ENCODE measurements at places on chromosomes 16 and 17.

- DNase-seq: peak; percentile 99
These were observed 47.2 kb downstream of the HOXB1 start for GRCh38 chr17:48483471-48484131.

DNA sequence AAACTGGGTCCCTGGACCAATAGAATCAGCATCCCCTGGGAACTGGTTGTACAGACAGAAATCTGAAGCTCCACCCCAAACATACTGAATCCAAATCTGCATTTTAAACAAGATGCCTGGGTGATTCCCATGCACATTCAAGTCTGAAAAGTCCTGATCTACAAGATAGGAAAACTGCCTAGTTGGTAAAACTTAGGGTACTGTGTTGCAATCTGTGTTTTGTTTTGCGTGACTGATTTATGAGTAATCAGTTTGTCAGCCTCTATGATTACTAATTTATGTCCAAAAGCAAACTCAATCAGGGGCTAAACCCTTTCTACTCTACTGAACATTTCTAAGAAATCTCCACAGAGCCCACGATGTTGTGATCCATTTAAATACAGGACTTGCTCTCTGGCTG, 103.8 kb downstream of the YPEL2 start:
- peak; percentile 37 for DNase-seq

GRCh38 chr17:61404913-61405685, 5.5 kb downstream of the TBX2 start:
- no peak for DNase-seq

GRCh38 chr17:8718001-8718563, 26.6 kb downstream of the CCDC42 start:
- no peak for DNase-seq

- peak; percentile 70 for DNase-seq
These were observed 19.0 kb downstream of the HEATR9 start for GRCh38 chr17:35849469-35850348.

GRCh38 chr17:68347380-68347779, 56.1 kb downstream of the ARSG start:
- no peak for DNase-seq

- no peak for DNase-seq
These were observed 15.6 kb downstream of the QPRT start for GRCh38 chr16:29694384-29695195.

DNA sequence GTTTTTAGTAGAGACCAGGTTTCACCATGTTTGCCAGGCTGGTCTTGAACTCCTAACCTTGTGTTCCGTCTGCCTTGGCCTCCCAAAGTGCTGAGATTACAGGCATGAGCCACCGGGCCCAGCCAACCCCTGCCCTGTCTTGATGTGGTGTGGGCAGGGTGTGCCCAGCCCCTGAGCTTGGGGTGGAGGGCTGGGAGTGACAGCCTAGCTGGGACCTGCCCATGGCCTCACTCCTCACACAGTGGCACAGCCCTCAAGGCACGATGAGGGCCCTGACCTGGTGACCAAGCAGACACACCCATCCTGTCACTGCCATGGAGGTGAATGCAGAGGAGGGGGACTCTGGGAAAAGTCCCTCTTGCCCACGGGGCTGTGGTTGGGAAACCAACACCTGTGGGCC, 3.0 kb downstream of the IL32 start:
- DNase-seq: no peak

- DNase-seq: no peak
These were observed at the start of gene CHP2 for GRCh38 chr16:23754594-23755483. TSS of gene CHP2 (plus strand) at chr16:23755026. CDS start at chr16:23755050, 24 bp downstream.

- DNase-seq: no peak
These were observed 2.4 kb upstream of the TTLL6 start for GRCh38 chr17:48819466-48819865.

GRCh38 chr17:67578142-67578457, 139.6 kb upstream of the NOL11 start:
- DNase-seq: no peak

GRCh38 chr16:51163894-51164566, 13.0 kb upstream of the SALL1 start:
- DNase-seq: peak; percentile 56

- no peak for DNase-seq
These were observed 562 bp downstream of the PPL start for GRCh38 chr16:4936181-4936990.

- DNase-seq: no peak
These were observed 9.2 kb downstream of the SLC13A2 start for GRCh38 chr17:28482551-28483199.

DNA sequence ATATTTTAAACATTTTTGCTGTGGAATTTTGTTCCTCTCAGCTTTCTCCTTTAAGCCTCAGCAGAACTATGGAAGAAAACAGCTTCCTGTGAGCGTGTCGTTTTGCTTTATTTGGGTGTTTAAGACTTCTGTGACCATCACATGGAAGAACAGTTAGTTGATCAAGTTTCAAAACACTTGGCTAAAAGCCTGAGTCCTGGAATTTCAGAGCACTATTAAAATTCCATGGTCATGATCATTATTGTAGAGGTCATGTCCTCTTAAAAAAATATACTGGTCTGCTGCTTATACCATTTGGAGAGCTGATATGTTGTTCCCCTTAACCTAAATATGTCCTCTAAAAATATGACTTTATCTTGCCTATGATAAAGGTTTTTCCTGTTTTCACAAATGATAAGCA, 12.6 kb upstream of the CDR2 start:
- DNase-seq: peak; percentile 93

DNA sequence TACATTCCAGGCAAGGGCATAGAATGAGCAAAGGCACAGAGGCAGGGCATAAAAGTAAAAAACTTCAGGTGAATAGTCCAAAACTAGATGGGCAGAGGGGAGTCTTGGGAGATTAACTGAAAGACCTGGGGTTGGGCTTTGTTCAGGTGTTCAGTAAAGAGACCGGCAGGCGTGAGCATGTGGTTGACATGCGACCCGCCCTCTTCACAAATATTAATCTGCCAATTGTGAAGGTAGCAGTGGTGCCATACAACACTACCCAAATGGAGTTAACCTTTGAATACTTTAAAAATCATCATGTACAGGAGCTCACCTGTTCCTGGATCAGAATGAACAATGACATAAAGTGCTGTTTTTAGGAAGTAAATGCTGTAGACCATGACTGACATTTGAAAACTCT, 225.5 kb downstream of the LGALS9B start:
- no peak for DNase-seq

DNA sequence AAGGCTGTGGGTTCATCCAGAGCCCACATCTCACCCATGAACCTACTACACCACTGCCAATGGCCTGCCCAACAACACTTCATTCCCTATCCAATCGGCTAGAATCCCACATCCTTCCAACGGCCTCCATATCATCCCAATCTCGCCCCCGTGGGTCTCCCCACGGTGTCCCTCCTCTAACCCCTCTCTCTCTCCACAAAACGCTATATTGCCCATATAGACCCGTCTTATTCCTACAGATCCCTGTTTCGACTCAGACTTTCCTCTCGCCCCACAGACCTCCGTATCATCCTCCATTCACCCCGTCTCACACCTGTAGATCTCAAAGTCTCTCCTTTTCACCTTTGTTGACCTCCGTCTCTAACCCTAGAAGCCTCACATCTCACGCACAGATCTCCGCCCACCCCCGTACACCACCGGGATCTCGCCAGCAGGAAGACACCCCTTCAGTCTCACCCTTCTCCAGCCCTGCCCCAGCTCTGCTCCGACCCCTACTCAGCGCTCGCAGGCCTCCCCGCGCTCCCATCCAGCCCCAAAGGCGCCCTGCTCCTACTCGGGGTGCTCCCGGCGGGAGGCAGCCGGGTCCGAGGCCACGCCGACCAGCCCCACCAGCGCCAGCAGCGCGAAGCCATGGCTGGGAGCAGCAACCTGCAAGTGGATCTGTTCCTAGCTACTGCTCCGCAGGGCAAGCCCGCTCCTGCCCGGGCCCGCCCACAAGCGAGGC, at the start of gene FDXR:
FDXR (minus strand) TSS at position 682 of the 724 bp plus-strand sequence; CDS start at position 632, 50 bp downstream.
- no peak for DNase-seq

- no peak for DNase-seq
These were observed 49.9 kb upstream of the ZNF750 start for GRCh38 chr17:82889496-82890338.

DNA sequence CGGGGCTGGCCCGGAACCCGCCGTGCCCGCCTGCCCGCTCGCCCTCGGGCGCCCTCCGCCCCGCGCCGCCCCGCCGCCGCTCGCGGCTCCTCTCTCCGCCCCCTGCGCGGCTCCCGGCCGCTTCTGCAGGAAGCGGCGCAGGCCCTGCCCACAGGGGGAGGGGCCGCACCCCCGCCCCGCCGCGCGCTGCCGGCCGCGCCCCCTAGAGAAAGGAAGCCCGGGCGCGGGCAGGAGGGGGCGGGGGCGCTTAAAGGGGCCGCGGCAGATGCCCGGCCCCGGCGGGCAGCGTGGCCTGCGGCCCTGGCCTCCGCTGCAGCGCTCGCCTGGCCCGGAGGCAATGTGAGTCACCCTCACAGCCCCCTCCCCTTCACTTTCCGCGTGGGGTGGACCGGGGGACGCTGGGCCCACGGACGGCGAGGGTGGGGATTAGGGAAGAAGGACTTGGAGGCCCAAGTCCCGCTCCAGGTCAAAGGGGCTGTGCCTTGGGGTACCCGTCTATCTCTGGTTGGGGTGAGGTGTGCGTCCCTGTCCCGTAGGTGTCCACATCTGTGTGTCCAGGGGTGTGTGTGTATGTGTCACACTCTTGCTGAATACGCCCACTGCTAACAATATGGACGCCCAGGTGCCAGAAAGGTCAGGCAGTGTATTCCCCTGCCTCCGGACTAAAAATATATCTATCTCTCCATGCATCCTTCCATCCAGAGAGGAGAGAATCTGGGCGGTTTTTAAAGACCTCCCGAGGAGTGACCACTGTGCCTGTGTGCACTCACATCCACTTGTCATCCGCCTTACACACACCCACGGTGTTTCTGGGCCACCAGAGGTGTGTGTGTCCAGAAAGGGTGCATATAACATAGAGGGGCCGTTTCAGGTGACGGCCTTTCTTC, at the start of gene GIT1:
GIT1 (minus strand) TSS at position 125 of the 887 bp plus-strand sequence. CDS start 270 bp downstream, outside the sequence.
- DNase-seq: peak; percentile 82

DNA sequence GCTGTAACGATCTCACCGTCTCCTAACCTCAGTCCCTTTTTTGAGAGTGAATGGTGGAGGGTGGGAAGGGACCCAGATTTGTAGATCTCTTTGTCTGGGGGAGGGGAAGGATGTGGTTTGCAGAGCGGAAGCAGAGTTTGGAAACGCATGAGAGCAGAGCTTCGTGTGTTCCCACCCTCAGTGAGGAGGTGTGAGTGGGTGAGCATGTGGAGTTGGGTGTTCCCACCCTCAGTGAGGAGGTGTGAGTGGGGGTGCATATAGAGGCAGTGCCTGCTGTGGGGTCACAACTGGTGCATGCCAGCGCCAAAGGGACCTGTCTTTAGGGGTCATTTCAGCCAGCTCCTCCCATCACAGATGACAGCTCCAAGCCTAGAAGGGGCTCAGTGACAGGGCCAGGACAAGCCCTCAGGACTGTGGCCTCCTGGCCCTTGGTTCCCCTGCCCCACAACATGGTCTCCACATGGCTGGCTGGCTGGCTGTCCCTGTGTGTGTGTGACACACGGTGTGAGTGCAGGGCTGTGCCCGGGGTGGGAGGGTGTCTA, 1.8 kb upstream of the CISD3 start:
- no peak for DNase-seq

DNA sequence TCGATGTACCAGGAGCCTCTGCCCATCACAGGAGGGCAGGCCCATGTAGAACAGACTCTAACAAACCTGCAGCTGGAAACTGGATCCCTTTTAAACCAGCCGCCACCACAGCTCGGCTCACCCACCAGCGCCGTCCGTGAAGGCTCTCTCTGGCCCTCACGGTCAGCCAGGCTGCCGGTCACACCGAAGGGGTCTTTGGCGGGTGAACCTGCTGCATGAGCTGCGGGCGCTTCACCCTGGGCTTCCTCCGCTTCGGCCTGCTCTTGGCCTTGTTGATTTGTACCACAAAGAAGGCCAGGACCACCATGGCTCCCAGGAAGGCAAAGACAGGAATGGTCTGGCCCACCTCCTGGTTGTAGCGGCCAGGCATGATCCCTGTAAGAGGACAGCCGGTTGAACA, 11.7 kb upstream of the SLC38A8 start:
- no peak for DNase-seq

DNA sequence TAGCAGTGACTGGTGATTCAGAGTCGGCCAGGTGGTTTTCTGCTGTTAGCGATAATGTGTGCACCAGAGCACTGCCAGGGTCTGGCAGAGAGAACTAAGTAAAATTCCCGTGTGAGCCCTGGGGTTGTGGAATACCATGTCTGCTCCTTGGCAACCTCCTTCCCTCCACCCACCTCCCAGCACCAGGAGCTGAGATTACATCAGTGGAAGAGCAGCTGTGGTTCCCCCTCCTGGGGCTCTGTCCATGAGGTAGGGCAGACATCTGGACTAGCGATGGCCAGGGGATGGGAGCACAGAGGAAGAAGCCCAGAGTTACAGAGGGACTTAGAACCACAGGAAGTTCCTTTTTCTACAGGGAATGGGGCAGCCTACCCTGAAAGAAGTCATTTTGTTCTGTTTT, 15.8 kb downstream of the CLEC10A start:
- DNase-seq: peak; percentile 65

DNA sequence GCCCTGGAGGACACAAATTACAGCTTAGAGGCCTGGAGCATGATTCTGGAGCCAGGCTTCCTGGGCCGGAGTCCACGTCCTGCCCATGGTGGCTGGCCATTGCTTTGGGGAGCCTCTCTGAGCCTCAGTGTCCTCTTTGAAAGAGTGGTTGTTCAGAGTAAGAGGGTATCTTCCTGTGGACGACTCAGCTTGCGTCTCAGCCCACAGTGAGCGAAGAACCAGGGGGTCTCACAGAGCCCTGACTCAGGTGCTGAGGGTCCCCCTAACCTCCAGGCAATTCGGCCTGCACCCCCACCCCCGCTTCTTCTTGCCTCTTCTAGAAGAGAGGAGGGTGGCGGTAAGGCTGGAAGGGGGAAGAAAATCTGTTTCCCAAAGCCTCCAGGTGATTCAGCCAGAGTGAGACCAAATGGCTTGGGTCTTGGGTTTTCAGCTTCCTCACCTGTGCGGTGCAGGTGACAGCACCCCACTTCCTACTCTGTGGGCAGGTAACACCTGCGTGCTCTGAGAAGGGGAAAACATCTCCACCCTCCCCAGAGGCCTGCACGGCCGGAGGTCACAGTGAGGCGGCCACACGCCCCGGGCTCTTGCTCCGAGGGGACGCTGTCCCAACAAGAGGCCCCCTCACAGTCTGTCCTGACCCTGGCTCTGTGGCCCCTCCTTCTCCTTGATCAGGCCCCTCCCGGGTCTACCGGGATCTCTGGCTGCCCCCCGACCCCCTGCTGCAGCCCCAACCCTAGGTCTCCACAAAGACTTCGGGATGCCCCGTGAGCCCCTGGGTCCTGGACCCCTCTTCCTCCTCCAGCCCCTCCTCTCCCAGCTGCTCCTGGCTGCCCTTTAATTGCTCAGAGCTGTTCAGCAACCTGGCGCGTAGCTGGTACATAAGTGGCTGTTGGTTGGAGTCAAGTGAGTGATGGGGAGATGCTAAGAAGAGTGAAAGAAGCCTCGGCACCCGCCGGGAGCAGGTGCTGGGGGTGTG, 119.2 kb downstream of the METRNL start:
- no peak for DNase-seq

- DNase-seq: no peak
These were observed 19.0 kb downstream of the SLC7A6 start for GRCh38 chr16:68283346-68283745.

All from astrocyte of the spinal cord (primary cell).